ENCODE measurements at places on chromosomes 5 and 9.

DNA sequence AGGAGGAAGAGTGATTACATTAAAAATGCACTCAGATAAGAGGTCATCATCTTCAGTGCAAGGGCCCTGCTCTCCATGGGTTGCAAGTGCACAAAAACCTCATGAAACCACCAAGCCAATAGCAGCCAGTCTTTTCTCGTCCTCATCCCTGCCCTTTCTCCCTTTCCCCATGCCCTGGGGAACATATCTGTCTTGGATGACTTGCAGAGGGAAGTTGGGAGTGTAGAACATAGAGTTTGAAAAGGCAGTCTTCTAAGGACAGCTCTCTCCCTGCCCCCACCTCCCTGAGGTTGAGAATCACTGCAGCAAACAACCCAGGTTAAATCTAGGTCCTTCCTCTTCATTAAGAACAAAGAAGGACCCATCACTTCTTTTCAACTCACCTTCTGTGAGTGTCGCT, 22.0 kb downstream of the DDX31 start:
- DNase-seq = no peak

GRCh38 chr5:542319-543311, 18.4 kb upstream of the SLC9A3 start:
- DNase-seq = no peak

DNA sequence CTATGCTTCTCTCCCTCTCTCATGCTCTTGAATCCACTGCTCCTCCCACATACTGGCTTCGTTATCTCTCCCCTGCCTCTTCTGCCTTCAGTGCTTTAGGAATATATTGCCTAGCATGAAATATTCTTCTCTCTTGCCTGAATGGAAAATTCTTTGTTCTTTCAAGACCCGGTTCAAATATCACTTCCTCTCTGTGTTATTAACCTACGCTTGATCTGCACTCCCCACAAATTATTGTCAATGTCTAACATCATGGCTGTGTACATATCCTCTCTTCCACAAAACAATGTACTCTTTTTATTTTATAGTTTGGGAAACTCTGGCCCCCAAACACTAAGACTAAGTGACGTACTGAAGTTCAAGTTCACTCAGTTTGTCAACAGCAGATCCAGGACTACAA, 211.0 kb downstream of the SEC61B start:
- DNase-seq = no peak

GRCh38 chr9:83012168-83012921, 50.6 kb downstream of the RASEF start:
- no peak for DNase-seq

DNA sequence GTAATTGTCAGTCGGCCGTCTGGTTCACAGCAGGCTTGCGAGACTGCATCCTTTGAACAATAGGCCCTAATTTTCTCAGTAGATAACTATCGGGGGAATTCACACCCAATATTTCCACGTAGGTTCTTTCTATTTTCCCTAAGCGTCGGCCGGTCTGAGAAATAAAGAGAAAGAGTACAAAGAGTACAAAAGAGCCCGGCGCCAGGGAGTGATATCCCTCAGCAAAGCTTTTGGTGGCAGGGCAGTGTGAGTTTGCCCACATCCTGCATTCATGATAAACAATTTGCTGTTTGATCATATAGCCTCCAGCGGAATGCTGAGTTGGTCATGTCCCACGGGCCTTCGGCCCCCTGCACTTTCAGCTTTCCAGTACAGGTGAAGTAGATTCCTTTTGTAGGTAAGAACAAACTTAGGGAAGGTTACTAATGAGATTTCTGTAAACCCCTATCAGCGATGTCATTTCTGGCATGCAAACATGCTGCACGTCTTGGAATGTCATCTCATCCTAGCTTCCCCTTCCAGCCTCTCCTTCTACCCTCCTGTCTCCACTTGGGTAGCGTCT, 4.7 kb upstream of the PTGR1 start:
- DNase-seq = no peak

- no peak for DNase-seq
Observed at GRCh38 chr5:111013011-111013410, 58.5 kb upstream of the TSLP start.

- DNase-seq = no peak
Observed at GRCh38 chr5:1090538-1090937, 21.3 kb downstream of the SLC12A7 start.

GRCh38 chr9:70411930-70412831, 2.3 kb downstream of the KLF9 start:
- peak; percentile 38 for DNase-seq

DNA sequence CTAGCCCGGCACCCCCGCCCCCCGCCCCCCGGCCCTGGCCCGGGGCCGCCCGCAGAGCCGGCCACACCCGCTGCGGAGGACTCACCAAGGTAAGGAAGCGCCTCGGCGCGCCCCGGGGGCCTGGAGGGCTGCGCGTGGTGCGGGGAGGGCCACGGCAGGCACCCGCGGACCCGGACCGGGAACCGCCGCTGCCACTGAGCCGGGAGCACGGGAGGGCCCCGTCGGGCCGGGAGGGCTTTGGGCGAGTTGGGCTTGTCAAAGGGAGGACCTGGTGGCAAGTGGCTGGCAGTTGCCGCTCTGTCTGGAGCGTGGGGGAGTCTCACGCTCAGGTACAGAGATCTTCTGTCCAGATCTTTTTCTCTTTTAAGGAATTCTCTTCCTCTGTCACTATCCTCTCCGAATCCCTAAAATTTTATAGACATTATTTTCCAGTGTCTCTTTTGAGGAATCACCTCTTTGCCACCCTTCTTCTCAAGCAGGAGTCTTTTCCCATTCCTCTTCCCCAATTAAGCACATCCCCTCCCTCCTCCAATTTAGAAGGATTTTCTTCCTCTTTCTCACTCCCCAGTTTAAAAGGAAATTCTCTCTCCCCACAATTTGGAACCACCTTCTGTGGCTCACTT, 11.3 kb upstream of the LHX2 start:
- no peak for DNase-seq

- no peak for DNase-seq
Observed at GRCh38 chr5:116421080-116421629, 153.5 kb downstream of the SEMA6A start.

DNA sequence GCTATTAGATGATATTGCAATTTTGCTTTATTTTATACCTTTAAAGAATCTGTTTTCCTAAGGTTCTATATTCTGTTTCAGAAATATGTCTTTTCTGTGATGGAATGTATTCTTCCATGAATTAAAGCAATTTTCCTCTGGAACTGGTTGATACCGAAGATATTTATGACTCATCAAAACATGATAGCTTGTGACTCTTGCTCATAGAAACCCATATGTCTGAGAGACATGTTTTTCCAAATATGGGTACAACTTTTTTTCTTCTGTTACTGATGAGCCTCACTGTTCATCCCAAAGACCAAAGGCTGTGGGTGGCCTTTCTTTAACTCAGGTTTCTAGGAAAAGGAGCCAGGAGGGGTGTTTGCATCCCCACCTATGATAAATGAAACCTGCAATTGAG, 126.1 kb upstream of the PAPPA start:
- no peak for DNase-seq

DNA sequence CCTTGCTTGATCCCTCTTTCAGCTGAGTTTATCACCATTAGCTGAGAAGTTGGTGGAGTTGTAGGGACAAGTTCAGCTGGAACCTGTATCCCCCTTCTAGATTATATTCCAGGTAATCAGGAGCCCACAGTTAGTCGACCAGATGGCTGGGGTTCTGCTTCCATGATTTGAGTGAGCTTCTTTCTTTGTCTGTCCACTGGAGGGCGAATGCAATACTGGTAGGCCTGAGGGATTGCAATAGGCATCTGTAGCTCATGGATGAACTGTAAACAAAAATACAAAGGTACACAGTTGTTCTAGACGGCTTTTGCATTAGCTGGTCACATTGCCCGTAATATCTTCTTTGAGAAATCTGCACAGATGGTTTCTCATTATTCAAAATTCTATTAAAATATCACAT, 88.9 kb downstream of the PCSK5 start:
- no peak for DNase-seq

DNA sequence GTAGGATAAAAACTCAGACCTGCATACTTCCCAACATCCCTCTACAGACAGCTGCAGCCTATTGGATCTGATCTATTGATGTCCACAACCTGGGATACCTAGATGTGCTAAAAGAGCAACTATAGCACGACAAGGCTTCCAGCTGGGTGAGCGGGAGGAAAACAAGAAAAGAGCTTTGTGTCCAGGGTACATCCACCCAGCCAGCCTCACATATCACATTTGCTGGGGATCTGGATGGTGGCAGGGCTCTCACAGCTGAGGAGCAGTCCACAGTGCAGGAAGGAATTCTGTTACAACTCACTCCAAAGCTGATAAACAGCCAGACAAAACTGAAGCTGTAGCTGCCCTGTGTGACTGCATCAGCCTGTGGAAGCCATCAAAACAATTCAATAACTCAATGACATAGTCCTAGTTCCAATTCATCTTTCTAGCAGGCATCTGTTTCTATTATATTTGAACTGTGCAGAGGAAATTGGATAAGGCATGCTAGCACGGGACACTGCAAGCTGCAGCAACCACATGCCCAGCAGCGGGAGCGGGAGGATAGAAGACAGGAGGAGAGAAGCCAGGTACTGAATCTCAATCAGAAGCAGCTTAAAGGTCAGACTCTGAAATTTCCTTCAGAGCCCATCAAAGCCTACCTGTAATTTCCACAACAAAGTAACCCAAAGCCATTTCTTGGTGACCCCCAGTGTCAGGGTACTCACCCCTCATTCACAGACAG, 45.0 kb downstream of the MED10 start:
- DNase-seq = no peak

DNA sequence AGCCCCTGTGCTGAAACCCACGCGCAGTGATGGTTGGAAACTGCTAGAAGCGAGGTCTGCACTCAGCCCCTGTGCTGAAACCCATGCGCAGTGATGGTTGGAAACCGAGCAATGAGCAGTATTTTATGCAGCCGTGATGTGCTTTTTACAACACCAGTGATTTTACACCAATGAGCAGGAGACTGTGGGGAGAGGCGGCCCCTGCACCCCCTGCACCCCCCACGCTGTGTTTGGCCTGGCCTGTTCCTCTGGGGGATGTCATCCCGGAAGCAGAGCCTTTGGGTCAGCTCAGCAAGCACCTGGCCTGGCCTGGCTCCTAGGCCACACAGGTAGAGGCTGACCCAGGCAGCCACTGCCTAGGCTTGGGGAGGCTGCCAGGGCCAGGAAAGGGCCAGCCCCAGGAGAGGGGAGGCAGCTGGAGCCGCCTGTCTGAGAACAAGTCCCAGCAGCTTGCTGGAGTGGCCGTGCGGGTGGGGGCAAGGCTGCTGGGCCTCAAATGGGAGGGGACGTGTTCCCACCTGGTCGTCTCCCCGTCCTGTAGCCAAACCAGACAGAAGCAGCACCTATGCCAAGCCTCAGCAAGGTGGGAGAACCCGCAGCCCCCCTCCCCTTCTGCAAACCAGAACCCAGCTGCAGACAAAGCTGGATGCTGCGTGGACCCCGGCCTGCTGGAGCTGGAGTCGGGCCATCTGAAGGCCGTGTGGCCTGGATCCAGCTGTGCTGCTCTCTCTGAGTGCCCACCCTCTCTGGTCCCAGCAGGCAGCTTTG, 46.8 kb downstream of the DBH start:
- DNase-seq = no peak

GRCh38 chr9:101465326-101465915, 29.8 kb upstream of the ALDOB start:
- no peak for DNase-seq

- DNase-seq = no peak
Observed at GRCh38 chr5:169131616-169132301, 169.2 kb downstream of the SLIT3 start.

GRCh38 chr5:131536211-131536826, 98.7 kb downstream of the RAPGEF6 start:
- DNase-seq = no peak

GRCh38 chr5:94080390-94080789, 339.0 kb upstream of the POU5F2 start:
- DNase-seq = no peak

DNA sequence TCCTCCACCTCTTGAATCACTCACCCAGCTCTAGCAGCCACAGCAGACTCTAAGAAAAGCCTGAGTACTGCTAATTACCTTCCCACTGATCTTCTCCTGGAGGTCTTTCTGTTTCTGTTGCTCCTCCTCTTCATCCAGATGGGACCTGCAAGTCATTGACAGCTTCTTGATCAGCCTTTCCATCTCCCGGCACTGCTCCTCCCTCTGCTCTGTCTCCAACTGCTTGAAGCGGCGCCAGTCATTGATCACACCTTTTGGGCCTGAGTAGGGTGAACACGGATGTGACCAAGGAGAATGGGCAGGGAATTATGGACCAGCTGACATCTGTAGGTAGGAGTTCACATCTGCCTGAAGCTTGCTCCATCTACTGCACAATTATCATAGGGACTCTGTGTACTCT, 5.5 kb downstream of the PDCL start:
- DNase-seq = no peak

- peak; percentile 42 for DNase-seq
Observed at GRCh38 chr9:128203024-128203706, at the start of gene DNM1. TSS of gene DNM1 (plus strand) at chr9:128203379. CDS start at chr9:128203471, 92 bp downstream.

GRCh38 chr9:98834386-98834785, 26.9 kb downstream of the GALNT12 start:
- no peak for DNase-seq

DNA sequence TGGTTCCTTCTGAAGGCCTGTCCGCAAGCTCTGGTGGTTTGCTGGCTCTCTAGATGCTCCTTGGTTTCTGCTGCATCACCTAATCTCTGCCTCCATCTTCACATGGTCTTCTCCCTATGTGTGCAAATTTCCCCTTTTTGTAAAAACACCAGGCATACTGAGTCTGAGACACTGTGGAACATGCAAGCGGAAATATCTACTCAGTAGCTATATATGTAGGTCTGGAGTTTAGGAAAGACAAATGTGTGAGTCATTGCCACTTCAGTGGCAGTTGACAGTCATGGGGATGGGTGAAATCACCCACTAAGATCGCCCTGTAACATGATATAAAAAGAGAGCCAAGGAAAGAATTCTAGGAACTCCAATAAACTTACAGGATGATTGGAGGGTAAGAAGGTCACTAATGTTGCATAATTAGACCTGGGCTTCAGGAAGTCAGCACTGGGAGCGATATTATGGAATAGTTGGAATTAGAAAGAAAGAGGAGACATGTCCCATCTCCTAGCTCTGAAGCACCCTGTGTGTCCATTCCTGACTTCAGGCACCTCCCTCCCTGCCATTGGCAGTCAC, 22.7 kb upstream of the UBLCP1 start:
- DNase-seq = no peak

GRCh38 chr5:170651604-170652277, 131.8 kb upstream of the GABRP start:
- no peak for DNase-seq
